ENCODE measurements at places on chromosomes 5 and 9.

DNA sequence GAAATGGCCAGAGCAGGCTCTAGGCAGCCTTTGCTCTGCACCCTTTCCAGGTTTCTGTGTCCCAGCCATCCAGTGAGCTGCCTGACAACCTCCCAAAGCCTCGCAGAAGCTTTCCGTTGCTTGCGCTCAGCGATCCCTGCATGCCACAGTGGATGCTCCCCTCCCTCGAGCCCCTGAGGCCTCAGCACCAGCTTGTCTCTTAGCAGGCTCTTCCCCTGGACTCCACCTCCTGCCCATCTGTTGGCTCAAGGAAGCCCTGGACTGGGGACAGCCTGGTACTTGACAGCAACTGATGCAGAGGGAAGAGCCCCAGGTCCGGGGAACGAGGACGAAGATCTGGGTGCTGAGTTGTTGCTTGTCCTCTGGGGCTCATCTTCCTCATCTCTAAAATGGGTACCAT lies 23.2 kb downstream of the TSPAN17 start:
- DNase-seq, result no peak

- no peak for DNase-seq
These were observed 76.5 kb downstream of the PHF2 start for GRCh38 chr9:93652604-93653592.

DNA sequence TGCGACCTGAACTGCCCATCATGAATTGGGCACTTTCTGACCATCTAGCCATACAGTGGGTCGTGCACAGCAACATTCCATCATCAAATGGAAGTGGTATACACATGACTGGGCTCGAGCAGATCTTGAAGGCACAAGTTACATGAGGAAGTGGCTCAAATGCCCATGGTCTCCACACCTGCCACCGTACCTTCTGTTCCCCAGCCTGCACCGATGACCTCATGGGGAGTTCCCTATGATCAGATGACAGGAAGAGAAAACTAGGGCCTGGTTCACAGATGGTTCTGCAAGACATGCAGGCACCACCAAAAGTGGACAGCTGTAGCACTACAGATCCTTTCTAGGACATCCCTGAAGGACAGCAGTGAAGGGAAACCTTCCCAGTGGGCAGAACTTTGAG lies 21.8 kb downstream of the MTMR12 start:
- DNase-seq, result no peak

DNA sequence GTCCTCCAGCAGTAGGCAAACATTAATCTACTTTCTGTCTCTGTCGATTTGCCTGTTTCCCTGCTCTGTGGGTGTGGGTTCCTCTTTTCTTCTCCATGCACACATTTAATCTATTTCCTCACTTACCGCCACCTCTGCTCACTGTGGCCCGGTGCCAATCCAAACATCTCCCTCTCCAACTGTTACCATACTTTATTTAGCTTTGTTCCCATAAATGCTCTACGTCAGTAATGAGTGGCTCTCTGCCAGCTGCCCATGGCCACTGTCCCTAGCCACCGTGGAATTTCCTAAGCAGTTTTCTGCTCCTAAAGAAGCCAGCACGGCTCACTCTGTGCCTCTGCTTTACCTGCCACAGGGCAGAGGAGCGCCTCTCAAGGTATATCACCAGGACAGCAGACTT lies 19.5 kb upstream of the GOLPH3 start:
- no peak for DNase-seq

GRCh38 chr5:57036761-57037160 lies 84.8 kb upstream of the MIER3 start:
- DNase-seq, result no peak

- DNase-seq, result no peak
These were observed 16.5 kb upstream of the ODF2 start for GRCh38 chr9:128439273-128439672.

DNA sequence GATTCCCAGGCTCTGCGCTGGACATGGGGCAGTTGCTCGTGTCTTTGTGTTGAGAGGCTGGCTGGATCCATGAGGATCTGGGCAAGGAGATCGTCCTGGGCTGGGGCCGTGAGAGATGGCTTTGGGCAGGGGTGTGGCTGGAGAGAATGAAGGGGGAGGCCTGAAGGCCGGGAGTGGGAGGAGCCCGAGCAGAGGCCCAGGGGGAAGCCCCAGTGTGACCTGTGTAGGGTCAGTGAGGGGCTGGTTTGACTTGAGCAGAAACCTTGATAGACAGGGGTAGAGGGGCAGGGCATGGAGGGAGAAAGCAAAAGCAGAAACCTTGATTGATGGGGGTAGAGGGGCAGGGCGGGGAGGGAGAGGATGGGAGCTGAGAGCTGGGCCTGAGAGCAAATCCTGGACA lies 54.4 kb upstream of the ASS1 start:
- DNase-seq, result no peak

GRCh38 chr5:167631191-167631590 lies 660.3 kb upstream of the WWC1 start:
- no peak for DNase-seq

DNA sequence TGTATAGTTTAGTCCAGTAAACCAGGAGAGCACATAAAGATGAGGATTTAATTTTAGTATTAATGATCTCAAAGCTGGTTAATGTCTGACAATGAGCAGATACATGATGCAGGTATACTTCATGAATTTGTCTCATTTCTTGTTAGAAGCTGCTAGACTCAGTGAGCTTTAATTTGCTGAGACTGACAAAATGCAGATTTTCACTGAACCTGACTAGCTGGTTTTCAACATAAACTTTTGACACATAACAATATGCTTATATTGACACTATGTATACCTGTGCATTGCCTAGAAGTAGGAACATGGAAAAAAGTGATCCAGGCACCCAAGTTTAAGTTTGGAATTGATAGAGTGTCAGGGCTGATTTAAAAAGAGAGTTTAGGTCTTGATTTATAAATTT lies 10.8 kb downstream of the UBLCP1 start:
- DNase-seq, result no peak

GRCh38 chr5:97847920-97848631 lies 665.0 kb upstream of the RIOK2 start:
- DNase-seq, result no peak

- DNase-seq, result no peak
These were observed 17.5 kb upstream of the ECPAS start for GRCh38 chr9:111501648-111502047.

DNA sequence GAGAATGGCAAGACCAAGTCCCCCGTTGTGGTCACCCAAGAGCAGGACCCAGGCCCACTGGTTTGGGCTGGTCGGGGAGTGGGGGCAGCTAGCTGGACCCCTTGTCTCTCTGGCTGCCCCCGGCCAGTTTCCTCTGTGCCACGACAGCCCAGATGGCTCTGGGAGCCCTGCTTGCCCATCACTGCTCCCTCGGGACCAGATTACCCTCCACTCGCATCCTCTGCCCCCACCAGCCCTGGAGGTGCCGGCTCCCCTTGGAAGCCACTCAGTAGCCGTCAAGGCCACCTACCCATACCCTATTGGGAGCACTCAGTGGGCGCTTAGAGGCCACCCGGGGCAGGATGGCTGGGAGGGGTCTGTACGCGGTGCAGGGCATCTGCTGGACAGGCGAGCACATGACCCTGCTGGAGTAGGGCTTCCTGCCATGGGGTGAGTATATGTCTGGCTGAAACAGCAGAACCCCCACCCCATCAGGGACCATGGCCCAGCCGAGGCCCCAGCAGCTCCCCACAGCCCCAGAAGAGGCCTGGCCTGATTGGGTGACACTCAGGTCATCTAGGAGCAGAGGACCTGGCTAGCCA lies 70.0 kb downstream of the ZNF354C start:
- no peak for DNase-seq

DNA sequence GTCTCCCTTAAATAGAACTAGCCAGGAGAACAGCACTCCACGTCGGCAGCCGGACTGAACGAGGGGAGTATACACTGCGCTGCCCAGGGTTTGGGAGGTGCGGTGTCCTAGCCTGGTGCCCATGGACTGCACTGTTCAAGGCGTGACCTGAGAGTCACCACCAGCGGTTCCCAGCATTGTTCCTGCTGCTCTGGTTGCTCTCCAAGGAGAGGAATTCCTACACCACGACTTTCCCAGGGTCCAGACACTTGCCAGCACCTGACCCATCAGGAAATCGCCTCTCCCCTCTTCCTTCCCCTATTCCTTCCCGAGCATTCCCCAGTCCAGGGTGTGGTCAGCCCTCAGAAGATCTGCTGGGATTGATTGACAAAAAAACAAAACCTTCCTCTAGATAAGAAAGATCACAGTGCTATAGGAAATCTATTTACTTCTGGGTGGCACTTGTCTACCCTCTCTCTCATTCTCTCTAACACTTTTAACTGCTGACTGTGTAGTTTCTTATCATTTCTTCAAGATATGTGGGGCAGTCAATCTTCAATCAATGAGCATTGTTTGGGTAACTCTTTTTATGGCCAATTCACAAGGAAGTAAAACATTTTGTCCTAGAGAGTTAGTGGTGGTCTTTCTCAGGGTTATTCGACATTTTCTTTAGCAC lies 297.8 kb upstream of the ACTBL2 start:
- no peak for DNase-seq

DNA sequence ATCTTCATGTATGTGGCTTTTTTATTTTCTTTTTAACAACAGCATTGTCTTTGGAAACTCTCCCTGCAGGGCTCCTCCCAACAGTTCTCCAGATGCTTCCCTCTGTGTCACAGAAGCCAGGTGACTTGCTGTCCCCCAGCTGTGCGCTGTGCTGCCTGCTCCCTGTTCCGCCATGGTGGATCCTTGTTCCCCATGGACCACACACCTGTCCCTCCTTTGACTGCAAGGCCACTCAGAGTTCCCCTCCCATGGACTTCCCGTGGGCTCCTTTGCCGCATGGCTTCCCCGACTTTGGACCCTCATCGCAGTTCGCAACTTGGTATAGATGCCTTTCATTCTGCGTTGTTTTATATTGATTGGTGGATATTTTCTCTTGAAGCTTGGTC lies 18.6 kb downstream of the ANKRD33B start:
- DNase-seq, result no peak

GRCh38 chr5:53318303-53318702 lies 162.1 kb upstream of the FST start:
- no peak for DNase-seq

DNA sequence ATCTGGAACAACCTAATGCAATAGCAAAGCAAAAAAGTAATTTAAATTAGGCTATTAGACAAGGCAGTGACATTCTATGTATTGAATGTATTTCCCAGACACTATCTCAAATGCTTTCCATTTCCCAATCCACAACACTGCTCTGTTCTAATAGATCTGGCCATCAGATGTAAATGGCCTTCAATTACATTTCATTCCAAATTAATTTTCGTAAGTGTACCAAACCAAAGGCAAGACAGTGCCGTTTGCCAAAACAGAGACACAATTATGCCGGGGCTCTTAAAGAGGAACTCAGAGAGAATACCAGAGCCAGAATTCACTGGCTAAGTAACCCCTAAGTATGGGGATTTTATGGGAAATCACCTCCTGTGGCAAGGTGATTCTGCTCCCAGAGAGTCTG lies 63.1 kb downstream of the GNAQ start:
- no peak for DNase-seq

DNA sequence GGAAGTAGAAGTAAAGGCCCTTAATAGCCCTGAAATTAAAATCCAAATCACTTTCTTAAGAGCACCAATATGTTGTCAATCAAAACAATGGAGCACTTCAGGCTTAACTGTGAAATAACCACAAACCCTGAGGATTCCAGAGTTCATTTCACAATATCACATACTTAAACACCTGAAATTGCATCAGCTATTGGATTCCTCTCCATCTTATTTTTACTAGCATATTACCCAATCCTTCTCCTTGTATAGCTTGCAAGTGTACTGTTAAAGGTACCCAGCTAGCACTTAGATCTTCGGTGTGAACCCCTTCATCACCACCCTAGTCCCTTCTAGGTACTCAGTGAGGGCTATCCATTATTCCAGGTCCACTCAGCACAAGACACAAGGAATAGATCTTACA lies 287.3 kb downstream of the EFNA5 start:
- DNase-seq, result no peak

DNA sequence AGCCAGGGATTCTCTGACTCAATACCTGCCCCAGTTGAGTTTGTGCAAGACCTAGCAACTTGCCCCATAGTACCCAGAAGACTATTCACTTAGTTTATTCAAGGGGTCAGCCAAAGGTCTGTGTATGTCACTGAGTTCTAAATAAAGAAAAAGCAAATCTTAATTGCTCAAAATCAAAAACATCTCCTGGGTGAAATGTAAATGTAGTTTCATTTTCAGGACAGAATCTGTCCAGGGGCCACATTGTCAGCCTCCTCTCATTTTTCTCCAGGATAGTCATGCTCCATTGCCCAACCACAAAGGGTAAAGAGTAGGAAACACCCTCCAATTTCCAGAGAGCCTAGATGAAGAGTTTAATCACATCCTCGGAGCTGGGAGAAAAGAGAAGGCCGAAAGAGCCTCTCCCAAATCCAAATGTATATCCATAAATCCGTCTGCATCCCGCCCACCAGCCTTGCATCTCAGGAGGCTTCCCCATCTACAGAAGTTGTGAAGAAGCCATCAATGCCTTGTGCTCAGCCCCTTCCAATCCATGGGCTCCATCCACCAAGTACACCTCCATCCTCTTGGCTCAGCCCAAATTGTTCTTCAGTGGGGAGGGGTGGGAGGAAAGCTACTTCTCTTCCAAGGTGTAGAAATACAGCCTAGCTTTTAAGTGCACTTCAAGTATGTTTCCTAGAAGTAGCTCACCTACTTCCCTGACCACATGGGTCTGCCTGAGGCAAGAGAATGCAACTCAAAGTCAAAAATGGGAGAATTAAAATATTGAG lies 26.9 kb downstream of the ADAM19 start:
- DNase-seq, result no peak

GRCh38 chr5:139133282-139133681 lies 64.9 kb downstream of the SIL1 start:
- DNase-seq, result no peak

- DNase-seq, result no peak
These were observed 400.3 kb downstream of the ZSWIM6 start for GRCh38 chr5:61732369-61732768.

GRCh38 chr9:18499980-18500379 lies 26.0 kb downstream of the ADAMTSL1 start:
- no peak for DNase-seq

DNA sequence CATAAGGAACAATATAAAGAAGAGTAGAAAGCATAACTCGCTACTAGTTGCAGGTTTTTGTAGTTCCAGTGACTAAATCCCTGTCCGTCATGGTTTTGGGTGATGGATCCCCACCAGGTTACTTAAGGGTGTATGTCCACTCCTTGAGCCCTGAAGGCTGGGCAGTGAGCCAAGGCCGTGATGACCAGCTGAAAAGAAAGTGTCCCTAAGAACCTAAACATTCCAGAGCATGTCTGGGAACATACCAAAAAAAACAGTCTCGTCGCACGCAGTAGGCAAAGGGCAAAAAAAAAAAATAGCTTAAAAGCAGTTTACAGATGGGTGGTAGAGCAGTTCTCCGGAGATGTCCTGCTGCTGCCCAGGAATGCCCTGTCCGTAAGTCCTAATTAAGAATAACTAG lies 21.4 kb upstream of the SNAPC3 start:
- no peak for DNase-seq
